NB4 (cell line): ENCODE measurements at places on chromosomes 13 and 19.

DNA sequence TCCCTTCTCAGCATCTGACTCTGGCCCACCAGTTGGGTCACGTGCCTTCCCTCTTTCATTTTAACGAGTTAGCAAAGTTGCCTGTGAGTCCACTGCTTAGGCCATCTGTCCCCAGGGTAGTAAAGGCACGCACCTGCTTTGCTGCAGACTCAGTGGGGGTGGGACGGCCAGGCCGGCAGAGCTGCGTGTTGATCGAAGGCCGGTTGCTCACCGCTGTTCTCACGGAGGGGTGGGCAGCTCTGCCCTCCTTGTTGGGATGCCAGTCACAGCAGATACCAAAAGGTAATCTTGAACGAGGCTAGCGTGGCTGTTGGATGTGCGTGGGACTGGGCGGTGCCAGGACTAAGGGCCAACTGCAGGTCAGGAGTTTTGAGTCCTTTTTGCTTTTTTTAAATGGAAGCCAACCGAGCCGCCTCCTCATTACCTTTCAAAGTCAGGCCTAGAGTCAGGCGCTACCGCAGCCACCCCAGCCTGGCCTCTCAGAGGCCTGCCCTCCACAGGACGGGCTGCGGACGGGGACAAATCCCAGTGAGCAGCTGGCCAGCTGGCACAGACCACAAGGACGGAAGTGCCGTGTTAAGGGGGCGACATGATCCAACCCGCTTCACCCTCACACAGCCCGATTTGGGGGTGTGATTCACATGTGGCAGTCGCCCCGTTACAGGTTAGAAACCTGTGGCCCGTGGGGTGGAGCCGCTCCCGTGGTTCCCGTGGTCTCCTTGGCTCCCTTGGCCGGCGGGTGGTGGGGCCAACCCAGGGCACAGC is 20.6 kb downstream of the ADPRHL1 start:
- DNase-seq, result no peak

- no peak for DNase-seq
Observed at GRCh38 chr13:50452756-50453155, 390.7 kb downstream of the DLEU7 start.

DNA sequence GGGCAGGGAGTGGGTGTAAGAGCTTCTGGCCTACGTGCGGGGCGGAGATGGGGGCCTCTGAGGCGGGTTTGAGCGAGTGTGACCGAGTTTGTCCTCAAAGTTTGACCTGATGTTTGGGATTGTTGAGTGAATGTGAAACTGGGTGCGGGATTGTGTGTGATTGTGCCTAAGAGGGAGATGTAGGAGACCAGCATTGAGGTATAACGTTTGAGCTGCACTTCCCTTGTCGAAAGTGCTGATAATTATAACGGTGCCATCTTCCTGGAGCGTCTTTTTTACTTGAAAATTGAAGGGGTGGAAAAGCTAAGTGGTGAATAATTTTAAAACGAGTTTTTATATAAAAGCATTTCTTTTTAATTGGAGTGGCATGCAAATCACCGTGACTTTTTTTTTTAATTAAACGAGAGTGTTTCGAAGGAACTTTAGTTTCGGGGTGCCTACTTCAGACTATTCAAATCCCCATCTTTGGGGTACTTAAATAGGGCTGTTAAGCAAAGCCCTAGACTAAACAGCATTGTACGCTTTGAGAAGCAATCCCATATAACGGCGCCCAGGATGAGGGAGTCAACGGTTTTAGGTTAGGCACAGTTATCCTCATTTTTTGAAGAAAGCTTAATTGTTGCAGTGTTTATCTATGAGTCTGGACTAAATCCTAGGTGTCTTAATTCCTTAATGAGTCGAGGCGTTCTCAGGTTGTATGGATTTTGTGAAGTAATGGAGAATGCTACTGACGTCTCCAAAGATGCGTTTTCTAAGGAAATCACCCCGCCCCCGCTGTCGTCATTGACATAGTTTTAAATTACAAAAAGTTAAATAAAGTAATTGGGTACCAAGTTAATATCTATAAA is 594 bp downstream of the ZNF146 start:
- DNase-seq, result peak; percentile 25

DNA sequence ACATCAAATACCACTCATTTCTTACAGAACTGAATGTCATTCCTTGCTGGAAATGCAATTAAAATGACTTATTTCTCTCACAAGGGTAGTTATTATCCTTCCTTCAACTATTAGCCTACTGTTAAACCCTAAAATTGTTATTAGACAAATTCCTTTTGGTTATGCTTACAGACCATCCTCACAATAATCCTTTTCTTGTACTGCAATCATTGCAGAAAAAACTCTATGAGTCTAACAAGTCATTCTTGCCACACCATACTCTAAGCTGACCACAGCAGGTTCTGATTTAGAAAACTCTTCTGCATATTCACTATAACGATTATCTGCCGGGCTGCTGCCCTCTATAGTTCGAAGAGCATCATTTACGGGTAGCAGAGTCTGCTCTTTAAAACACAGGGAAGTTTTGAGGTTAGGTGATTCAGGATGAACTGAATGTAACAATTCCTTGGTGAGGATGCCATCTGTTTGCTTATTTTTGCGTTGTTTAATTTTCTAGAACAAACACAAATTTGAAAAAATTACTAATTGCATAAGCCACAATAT is 38.2 kb downstream of the MTMR6 start:
- DNase-seq, result peak; percentile 66

DNA sequence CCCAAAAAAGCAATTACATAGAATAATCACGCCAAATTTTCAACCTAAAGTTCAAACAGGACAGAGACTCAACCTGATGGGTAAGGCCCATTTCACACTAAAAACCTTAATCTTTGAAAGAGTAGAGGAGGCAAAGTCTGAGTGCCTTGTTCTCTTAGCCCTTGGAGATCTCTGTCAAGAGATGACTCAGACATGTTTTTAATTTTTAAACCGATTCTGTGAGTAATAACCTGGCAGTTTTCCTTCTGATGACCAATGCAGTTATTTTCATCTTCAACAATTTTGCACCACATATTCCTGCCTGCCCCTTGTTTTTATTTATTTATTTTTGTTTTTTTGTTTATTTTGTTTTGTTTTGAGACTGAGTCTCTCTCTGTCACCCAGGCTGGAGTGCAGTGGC is 11.5 kb upstream of the TNFSF9 start:
- DNase-seq, result no peak

DNA sequence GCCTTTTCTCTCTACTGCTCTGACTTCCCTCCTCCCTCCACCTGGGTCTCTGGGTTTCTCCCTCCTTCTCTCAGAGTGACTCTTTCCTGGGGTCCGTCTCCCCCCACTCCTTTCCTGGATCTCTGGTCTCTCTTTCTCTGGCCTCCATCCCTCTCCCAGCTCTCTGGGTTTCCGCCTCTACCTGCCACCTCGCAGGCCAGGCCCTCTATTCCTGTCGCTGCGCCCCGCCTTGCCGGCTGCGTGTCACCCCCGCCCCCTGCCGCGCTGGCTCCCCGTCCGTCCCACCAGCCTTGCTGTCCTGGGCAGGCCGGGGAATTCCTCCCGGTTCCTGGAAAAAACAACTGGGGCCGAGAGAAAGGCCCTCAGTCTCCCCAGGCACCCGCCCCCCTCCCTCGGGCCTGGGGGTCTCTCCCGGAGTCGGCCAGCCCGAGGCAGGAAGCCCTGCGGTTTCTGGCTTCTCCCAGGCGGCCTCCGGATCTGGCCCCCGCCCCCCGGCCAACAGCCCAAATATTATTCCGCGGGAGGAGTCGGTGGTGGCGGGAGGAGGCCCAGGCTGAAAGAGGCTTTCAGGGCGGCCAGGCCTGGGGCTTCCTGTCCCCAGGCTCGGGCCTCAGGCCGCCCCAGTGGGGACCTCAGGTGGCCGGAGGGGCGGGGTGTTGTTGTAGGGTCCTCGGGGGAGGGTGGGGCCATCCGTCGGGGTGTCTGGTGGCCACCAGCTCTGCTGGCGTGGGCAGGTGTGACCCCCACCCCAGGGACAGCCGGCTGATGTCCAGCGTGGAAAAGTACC is 9.3 kb downstream of the IRF2BP1 start:
- peak; percentile 92 for DNase-seq

DNA sequence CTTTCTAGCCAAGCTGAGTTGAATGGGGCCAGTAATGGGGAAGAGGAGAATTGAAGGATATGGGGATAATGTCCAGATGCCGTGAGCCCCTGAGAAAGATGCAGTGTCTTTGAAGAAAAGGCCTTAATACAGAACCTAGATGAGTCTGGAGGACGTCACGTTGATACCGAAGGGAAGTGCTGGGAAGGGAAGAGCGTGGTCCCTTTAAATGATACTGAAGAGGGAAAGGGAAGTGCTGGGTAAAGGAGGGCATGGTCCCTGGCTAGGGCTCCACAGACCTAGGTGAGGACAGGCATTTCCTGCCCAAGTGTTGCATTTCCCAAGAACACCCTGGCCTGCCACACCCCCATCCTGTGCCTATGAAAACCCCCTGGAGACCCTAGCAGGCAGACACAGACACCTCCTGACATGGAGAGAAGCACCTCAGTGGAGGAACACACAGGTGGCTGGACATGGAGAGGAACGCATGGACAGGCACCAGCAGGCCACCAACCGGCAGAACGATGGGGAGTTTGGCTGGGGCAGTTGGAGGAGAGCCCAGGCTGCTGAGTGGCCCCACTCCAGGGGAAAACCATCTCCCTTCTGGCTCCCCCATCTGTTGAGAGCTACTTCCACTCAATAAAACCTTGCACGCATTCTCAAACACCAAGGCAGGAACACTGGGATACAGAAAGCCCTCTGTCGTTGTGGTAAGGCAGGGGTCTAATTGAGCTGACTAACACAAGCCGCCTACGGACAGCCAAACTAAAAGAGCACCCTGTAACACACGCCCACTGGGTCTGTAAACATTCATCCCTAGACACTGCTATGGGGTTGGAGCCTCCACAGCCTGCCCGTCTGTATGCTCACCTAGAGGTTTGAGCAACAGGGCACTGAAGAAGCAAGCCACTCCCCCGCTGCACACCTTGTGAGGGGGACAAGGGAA is 34.9 kb upstream of the POMP start:
- DNase-seq, result peak; percentile 36

- no peak for DNase-seq
Observed at GRCh38 chr13:73960474-73960873, 173.7 kb downstream of the KLF12 start.

DNA sequence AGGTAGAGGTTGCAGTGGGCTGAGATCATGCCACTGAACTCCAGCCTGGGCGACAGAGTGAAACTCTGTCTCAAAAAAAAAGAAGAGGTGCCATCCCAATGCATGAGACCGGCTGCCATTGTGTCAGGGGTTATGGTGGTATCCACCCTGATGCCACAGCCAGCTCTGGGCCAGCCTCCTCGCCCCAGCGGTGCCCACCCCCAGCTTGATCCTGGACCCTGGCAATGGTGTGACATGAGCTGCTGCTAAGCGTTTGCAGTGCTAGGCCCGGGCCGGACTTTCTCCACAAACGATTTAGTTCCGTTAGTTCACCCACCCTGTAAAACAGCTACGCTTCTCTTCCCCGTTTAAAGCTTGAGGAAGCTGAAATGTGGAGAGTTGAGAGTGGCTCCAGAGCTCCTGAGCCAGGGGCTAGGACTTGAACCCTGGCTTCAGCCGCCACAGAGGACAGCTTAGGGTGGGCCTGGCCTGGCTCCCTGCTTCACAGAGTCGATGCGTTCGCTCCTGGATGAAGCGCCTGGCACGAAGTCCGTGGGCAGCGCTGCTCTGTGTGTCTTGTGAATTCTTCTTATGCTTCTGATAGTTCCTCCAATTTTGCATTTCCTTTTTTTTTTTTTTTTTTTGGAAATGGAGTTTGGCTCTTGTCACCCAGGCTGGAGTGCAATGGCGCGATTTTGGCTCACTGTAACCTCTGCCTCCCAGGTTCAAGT is 25.5 kb downstream of the NKPD1 start:
- no peak for DNase-seq

- no peak for DNase-seq
Observed at GRCh38 chr13:91698308-91698707, 299.9 kb downstream of the GPC5 start.

GRCh38 chr19:1627194-1627593 is 21.9 kb upstream of the UQCR11 start:
- no peak for DNase-seq

DNA sequence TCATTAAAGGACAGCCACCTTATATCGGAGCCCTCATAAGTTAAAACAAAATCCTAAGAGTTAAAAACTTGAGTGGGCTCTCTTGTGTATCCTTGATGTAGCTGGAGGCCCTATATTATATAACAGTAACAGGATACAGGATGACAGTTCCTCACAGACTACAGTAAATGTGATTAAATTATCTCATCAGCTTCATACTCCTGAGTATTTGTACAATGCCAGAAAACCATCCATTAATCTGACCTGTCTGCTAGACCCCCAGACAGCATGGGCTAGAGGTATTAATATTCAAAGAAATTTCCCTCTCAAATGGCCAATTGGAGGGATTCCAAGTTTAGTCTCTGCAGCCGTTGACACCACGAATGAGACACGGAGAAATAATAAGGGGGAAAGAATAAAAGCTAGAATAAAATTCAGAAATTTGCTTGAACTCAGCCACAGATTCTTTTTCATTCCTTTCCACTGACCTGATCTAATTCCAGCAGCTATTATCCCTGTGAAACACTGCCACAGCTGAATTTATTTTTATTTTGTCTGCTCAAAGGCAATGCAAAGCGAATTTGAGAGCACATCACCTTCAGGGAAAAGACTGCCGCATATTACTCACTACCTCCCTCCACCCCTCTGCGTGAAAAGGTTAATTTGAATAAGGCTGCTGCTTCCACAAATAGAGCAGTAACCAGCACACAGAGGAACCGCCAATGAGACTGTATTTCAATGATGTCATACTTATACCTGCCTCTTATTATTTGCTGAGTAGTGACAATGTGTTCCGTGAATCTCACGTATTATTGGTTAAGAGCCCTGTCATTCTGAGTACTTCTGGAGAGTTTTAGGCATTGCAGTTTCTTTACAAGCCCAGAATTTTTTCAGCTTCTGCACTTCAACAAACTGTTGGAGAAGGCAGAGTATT is 155.9 kb upstream of the KLF12 start:
- DNase-seq, result peak; percentile 17

- DNase-seq, result no peak
Observed at GRCh38 chr19:47215581-47215980, 15.4 kb downstream of the BBC3 start.

DNA sequence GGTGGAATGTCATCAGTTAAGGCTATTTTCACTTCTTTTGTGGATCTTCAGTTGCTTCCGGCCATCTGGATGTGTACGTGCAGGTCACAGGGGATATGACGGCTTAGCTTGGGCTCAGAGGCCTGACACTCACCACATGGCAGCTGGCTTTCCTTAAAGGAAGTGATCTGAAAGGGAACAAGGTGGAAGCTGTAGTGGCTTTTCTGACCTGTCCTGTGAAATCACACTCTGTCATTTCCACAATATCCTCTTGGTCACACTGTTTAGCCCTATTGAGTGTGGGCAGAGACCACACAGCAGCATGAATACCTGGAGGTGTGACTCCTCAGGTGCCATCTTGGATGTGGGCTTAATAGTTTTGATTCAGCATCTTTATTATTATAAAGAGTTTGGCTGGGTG is 4.5 kb upstream of the BAX start:
- DNase-seq, result no peak

- DNase-seq, result peak; percentile 64
Observed at GRCh38 chr13:110702591-110703526, 3.1 kb downstream of the CARS2 start.
